ENCODE measurements at places on chromosomes 16 and 17.

DNA sequence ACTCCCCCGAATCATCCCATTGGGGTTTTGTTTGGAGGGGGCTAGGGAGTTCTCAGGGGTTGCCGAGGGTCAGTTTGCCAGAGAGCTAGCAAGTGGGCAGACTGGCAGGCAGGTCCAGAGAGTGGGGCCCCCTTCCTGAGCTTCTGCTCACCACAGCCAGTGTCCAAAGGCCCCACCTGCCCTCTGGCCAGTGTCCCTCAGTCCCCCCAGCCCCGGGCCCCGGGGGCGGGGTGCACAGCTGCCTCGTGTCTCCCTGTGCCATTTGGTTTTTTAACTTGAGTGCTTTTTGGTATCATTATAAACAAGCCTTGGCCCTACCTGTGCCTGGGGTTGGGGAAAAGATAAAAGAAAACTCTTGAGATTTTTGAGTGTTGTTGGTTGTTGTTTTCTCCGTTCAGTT is 91.8 kb downstream of the CCDC182 start:
- no peak for DNase-seq

DNA sequence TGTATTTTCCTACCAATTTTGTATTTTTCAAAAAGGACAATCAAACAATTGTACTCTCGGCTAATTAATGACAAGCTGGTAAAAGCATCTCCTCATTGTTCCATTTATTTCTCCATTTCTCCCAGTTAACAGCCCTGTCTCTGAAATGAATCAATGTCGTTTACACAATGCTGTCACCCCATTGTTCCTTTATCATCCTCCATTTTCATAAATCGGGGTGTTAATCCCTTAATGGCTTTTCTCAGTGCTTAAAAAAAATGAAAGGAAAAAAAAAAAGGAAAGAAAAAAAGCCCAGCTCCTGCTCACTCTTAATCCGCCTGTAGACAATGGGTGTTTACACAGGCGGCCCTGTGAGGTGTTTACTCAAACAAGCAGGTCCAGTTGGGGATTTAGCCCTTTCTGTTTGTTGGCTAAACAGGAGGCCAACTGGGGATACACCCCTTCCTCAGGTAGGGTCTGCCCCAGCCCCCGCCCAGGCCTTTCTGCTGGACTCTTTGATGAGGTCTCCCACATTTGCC is 86.8 kb upstream of the SALL1 start:
- DNase-seq: no peak

DNA sequence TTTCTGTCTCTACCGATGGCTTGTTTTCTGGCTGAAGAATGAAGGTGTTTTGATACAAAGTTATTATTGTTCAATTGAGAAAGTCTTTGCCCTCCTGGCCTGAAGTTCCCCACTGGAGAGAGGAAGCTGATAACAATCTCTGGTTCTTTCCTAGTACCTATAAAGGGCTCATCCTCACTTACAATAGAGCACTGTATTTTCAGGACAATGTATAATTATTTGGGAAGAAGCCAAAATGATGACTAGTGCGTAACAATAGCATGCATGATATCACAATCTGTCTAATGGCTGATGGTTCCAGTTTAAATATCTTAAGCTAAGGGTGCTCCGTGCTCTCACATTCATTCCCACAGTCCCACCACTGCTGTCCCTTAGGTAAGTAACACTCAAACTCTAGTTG is 230.7 kb downstream of the IRX3 start:
- DNase-seq: no peak

- DNase-seq: peak; percentile 96
Observed at GRCh38 chr17:8185582-8186445, 4.2 kb downstream of the BORCS6 start.

GRCh38 chr16:17567455-17567854 is 96.7 kb upstream of the XYLT1 start:
- DNase-seq: no peak

DNA sequence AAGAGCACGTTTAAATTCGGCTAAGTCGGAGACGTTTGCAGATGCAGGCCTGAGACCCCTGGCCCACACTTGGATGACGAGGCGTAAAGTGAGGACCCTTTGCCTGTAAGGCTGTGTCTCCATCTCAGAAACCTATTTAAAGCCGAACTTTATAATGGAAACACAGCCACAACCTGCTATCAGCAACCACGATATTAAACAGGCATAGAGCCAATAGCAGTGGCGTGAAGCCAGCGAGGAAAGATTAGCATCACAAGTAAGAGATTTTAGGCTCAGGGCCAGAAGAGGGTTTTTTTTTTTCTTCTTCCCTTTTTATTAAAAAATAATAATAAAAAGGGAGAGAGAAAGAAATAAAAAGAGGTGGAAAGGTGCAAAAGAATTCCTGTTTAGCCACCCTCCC is 111.3 kb upstream of the NOL11 start:
- no peak for DNase-seq

DNA sequence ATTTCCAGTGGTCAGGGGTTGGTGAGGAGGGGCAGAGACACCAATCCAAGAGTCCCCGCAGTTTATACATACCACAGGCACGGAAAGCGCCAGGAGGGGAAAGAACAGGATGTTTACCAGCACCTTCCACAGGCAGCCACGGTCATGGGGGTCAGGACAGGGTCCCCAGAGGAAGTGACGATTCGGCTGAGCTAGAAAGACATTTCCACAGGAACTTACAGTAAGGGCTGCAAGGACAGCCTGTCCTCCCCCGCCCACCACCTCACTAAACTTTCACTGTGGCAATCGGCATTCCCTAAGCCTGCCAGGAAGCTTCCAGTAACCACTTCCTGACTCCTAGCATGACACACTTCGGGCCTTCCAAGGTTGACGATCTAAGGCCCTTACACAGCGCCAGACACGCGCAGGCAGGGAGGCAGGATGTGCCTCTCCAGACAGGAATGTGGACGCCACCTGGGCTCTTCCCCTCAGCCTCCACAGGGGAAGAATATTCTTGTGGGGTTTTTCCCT is 1.2 kb upstream of the MT2A start:
- DNase-seq: no peak

DNA sequence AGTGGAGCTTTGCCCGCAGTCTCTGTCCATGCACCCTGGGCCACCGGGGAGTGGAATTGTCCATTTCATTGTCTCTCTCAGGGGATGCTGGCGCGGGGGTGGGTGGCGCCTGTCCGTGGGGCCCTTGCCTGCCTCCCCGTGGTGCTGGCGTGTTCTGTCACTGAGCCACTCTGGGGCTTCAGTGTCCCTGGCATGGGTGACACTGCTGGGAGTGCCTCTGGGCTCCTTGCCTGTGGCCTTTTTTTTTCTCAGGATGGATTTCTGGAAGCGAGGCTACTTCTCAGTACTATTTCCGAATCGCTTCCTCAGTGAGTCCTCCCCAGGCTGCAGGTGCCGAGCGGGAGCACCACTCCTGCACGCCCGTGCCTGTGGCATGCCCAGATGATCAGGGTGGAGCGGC is 55.0 kb downstream of the PDPK1 start:
- no peak for DNase-seq

DNA sequence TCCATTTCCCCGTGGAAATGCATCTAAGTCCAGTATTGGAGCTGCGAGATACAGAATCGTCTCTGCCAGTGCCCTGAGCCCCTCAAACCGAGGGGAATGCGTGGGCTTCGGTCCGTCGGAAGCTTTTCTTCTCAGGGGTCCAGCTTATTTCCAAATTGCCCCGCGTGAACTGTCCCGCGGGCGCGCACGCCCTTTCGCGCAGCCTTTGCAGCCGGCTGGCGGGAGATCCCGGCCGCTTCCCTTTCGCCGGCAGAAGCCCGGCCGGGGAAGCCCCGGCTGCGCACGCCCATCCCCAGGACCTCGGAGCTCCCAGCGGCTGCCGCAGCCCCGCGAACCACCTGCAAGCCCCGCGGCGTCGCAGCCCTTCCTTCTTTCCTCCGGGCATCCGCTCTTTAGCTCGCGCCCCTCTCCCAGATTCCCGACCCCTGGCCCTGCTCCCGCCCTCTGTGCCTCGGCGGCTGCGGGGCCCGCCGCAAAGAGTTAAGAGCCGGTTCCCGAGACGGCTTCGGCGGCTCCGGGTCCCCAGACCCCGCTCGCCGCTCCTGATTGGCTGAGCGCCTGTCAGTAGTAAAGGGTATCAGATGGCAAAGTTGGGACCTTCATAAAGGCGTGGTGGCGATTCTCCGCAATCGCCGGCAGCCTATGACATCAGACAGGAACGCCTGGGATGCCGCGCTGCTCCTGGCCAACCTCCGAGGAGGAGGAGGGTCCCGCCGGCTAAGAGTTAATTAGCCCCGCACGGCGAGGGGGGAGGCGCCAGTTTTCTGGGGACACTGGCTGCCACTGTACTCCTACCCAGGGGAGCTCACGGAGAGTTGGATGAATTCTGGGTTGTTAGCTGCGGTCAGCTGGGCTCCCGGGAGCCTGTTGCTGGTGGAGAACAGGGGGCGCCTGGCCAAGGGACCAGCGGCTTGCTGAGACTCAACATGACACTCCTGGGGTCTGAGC is at the start of gene MYOCD:
Gene MYOCD, plus strand, starts transcription at position 628 of the 948 bp plus-strand sequence. Its CDS starts 299 bp downstream, at position 927.
- no peak for DNase-seq

DNA sequence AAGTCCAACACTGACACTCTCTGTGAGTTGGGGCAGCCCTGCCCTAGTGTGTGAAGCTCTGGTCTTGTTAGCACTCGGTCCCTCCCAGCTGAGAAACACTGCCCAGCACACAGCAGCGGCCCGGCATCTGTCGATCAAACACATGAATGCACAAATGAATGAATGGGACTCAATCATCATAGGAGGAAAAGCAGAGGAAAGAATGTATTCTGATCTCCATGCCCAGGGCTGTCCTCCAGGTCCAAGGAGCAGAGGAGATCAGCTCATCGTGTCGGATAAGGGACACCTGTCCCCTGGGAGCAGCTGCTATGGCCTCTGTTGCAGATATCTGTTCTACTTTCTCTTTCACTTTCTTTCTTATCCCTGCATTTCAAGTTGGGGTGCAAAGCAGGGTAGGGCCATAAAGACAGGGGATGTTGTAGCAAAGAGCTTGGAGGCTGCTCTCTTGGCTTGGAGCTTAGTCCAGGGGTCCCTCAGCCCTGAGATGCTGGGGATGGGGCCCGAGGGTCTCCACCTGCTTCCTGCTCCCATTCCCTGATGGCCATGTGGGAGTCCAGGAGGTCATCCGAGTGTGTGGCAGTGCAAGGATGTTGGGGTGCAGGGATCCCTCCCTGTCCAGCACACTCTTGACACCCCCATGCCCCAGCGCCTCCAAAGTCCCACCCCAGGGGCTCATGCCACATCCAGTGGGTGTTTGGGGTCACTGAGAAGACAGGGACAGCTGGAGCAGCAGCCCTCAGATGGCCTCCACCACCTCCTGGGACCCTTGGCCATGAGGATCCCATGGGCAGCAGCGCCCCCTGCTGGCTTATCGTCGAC is 88.2 kb downstream of the IRF8 start:
- peak; percentile 22 for DNase-seq

DNA sequence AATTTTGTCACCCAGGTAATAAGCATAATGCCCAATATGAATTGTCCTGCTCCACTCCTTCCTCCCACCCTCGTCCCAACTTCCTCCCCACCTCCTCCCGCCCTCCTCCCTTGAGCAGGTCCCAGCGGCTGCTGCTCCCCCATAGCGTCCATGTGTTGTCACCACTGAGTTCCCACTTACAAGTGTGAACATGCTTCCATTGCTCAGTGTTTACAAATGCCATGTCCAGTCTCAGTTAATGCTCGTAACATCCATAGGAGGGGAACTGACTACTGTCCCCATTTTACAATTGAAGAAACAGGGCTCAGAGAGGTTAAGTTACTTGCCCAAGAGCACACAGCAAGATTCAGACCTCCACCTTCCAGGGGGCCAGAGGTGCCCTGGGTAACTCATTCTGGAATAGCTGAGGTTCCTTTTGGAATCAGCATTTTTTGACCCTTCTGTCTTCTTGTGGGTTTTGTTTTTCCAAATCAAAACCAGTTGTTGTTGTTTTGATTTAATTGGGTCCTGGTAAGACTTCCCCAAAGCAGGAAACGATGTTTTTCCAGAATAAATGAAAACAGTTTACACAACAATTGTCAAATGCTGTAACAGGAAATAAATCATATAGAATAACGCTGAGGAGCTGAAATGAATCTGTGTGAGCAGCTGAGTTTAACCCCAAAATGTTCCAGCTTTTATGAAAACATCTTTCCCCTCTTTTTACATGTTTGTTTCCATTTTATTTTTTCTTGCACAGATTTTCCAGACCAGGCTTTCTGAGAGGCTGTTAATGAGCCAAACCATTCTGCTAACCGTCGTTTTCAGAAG is 73.9 kb downstream of the ZDHHC7 start:
- no peak for DNase-seq

- no peak for DNase-seq
Observed at GRCh38 chr17:21460358-21460757, 84.2 kb downstream of the KCNJ12 start.

- no peak for DNase-seq
Observed at GRCh38 chr16:86885139-86885538, 306.8 kb downstream of the FOXL1 start.

GRCh38 chr17:4247971-4248388 is 15.8 kb downstream of the ANKFY1 start:
- DNase-seq: no peak

DNA sequence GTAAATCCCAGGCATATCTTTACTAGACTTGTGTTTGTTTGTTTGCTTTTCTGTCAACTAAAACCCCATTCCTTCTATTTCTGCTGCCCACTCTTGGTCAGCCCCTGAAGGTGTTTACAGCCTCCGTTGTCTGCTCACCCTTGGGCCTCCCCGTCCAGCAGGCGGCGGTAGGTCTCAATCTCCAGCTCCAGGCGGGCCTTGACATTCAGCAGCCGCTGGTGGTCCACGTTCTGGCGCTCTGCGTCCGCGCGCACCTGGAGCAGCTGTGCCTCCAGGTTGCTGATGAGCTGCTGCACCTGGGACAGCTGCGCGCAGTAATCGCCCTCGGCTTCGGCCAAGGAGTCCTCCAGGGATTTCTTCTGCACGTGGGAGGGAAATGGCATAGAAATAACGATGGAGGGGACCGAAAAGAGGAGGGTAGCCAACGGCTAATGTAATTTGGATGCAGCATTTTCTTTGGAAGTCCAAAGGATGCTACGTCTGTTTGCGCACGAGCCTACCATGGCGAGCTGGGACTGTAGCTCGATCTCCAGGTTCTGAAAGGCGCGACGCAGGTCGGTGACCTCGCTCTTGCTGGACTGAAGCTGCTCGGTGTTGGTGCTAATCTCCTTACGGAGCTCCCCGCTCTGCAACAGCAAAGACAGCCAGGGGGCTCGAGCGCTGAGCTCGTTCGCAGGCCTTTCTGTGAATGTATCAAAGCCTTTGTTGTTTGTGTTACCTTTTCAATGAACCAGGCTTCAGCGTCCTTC is 3.9 kb downstream of the KRT12 start:
- no peak for DNase-seq

GRCh38 chr17:12097326-12097725 is 76.6 kb downstream of the MAP2K4 start:
- no peak for DNase-seq

GRCh38 chr16:17238285-17239028 is 232.3 kb downstream of the XYLT1 start:
- no peak for DNase-seq

- no peak for DNase-seq
Observed at GRCh38 chr17:1108478-1108764, 71.4 kb downstream of the ABR start.

GRCh38 chr16:4915226-4915761 is 21.7 kb downstream of the PPL start:
- DNase-seq: no peak

- no peak for DNase-seq
Observed at GRCh38 chr16:80573700-80574120, 32.9 kb downstream of the DYNLRB2 start.

All from CD4-positive, alpha-beta T cell (primary cell).